Trophoblast cell (in vitro differentiated cells and primary cell): ENCODE measurements at places on chromosomes 1 and 21.

DNA sequence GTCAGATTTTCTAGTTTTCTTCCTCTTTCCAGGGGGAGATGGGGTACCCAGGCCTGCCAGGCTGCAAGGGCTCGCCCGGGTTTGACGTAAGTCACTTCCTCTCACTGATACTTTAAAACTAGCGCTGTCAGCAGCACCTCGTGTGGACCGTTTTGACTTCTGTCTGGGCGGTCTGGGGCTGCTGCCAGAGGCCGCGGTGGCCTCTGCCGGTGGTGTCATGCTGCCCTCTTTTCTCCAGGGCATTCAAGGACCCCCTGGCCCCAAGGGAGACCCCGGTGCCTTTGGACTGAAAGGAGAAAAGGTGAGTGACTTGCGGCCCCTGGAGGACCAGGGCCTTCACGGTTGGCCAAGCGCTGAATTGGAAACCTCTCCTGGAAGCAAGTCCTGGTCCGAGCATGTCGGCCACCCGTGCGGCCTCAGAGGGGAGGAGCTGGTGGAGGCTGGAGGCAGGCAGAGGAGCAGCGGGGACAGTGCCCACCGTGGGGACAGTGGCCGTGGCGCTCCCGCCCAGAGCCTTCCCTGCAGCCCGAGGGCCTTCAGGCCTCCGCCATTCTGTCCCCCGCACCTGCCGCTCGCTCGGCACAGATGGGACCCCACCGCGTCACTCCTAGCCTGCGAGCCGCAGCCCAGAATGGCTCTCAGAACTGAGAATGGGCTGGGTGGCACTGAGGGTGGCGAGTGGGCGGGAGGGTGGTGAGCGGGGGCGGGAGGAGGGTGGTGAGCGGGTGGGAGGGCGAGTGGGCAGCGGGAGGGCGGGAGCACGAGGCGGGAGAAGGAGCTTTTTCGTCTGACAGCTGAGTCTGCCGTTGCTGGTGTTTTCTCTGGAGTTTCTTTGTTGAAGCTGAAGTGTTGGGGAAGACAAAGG is 9.4 kb downstream of the COL6A1 start:
- no peak for DNase-seq

- no peak for DNase-seq
These were observed 434.6 kb downstream of the SMYD3 start for GRCh38 chr1:246072456-246072955.

DNA sequence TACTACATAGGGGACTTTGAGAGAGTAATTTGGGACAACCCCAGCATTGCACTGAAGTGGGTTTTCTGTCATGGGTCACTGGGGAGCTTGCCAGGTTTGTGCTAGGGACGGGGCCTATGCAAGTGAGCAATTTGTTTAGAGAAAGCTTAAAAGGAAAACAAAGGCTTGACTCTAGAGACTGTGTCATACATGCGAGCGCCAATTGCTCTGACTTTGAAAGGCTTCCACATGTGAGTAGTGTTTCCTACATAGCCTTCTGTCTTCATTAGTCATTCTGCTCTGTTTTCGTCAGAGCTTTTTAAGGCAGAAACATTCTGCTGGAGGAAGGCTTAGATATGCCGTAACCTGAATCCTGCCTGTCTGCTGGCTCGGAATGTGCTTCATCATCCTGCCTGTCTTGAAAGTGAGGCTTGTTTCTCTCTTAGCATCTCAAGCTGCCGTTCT is 28.4 kb downstream of the TRIM45 start:
- DNase-seq: peak; percentile 82

GRCh38 chr1:46948629-46949416 is 7.5 kb upstream of the CYP4A11 start:
- no peak for DNase-seq

DNA sequence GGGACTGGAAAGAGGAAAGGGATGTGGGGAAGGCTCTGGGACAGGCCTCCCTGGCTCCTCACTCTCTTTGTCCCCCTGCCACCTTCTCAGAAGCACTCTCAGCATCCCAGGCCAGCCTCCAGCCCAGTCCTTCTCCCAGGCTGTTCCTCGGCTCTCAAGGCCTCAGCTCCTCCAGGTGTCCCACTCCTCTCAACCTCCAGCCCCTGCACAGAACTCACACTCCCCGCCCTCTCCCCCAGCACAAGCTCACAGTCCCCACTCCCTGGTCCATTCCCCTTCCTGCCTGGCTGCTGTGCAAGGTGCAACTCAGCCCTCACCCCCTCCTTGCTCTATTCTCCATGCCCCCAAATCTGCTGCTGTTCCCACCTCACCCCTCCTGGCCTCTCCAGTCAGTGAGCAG is 185.0 kb downstream of the HIVEP3 start:
- no peak for DNase-seq

- no peak for DNase-seq
These were observed 106.3 kb upstream of the DMRTA2 start for GRCh38 chr1:50529510-50529909.

DNA sequence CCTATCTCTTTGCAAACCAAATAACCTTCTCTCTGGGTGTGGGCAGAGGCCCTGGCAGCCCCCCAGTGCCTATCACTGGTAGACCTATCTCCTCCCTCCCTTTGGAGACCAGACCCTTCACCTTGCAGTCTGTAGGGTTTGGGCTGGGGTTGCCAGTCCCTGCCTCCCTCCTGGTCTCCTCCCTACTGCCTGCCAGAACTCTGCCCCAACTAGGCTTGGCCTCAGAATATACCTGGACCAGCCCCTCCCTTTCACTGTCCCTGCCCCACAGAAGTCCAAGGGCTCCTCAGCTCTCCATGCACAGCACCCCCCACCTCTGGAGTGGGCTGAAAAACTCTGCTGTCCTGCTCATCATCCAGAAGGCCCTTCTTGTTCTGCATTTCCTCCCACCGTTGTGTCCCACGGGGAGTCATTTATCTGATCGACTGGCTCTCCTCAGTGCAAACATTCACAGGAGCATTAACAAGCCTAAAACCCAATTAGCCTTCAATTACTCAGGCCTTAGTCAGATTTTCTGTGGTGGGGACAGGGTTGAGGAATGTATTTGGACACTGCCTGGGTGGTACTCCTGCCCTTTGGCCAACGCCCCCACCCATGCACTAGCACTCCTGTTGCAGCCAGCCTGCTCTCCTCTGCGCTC is 27.7 kb upstream of the DMBX1 start:
- no peak for DNase-seq

GRCh38 chr1:11473491-11474034 is 5.4 kb upstream of the DISP3 start:
- no peak for DNase-seq

DNA sequence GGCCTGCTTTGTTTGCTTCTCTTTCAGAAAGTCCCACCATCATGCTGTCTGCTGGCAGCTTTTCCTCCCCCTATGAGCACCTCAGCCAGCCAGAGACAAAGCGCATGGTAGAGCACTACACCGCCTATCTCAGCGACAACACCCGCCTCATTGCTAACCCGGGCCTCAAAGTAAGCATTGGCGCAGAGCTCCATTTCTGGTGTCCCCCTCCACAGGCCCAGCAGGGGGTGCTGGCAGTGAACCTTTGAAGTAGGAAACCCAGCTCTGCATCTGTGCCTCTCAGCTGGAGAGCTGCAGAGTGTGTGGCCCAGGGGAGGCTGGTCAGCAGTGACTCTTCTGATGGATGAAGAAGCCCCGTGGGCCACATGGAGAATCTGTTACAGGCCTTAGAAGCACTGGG is 81.2 kb upstream of the RAVER2 start:
- no peak for DNase-seq

DNA sequence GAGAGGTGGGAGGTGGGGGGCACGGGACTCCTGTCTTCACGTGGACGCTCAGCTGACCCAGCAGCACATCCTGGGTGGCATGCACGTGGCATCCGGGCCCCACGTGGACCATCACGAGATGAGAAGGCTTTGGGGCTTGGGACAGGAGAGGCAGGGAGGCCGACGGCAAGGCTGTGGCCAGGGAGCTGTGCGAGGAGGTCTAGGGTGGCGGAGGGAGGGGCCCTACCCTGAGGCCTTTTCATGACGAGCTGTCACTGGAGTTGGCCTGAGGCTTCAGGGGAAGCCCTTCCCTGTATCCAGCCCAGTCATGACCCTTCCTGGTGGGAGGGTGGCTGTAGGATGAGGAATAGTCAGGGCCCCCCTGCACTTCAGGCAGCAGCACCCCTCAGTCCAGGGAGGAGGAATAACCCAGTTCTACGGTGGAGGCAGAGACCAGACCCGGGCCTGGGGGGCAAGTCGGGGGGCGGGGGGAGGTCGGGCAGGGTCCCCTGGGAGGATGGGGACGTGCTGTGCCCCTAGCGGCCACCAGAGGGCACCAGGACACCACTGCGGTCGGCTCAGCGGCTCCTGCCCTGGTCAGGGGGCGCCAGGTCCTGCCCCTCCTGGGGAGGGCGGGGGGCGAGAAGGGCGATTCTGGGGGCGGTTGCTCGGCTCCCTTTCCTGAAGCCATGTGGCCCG is 2.0 kb upstream of the PERM1 start:
- DNase-seq: no peak

- no peak for DNase-seq
These were observed 82.0 kb upstream of the JAK1 start for GRCh38 chr1:65048335-65048734.

- peak; percentile 50 for DNase-seq
These were observed 148.4 kb downstream of the TOMM20 start for GRCh38 chr1:234980291-234980644.

DNA sequence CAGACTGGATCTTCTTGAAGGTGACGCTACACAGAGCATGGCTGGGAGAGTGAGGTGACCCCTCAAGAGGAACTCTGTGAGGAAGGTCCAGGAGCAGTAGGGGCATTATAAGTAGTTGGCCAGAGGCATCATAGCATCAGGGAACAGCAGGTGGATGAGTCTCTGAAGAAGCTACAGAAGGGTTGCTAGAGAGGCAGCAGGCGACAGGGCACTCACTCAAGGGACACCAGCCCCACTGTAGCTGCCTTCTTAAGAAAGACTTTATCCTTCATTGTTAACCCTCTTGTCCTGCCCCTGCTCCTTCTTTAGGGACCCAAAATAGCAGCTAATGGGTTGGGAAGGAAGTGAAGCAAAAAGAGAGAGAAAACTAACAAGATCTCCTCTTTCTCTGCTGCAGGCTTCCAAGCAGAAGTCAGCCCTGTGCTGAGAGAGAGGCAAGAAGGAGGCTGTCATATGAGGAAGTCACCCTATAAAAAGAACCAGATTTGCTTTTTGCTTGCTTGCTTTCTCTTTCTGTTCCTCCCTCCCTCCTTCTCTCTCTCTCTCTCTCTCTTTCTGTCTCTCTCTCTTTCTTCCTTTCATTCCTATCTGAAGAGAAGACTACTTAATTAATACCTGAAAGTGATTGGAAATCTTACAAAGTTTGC is 7.7 kb upstream of the CD5L start:
- DNase-seq: no peak

GRCh38 chr1:5802606-5803005 is 189.6 kb downstream of the NPHP4 start:
- DNase-seq: no peak

DNA sequence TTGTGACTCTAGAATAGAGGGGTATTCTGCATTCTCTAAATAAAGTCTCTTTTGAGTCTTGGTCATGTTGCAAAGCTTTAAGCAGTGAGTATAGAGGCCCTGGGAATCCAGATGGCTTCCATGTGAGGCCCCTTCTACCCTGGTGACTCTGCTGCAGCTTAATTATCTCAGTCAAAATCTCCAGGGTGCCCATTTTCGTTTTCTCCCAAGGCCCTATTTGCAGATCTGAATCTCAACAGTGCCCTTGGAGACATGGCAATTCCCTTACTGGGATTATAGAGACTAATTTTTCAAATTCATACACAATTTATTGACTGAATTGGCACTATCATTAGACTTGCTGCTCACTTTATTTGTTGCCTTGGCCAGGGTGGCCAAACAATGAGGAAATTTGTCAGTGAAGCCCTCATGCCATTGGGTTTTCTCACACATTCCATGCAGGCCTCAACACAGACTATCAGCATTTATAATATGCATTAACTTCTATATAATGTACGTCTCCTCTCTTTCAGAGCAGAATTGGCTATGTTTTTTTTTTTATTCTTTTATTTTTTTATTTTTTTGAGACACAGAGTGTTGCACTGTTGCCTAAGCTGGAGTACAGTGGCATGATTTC is 35.1 kb downstream of the PROX1 start:
- DNase-seq: peak; percentile 57

GRCh38 chr1:158076441-158076840 is 83.0 kb downstream of the KIRREL1 start:
- DNase-seq: no peak

DNA sequence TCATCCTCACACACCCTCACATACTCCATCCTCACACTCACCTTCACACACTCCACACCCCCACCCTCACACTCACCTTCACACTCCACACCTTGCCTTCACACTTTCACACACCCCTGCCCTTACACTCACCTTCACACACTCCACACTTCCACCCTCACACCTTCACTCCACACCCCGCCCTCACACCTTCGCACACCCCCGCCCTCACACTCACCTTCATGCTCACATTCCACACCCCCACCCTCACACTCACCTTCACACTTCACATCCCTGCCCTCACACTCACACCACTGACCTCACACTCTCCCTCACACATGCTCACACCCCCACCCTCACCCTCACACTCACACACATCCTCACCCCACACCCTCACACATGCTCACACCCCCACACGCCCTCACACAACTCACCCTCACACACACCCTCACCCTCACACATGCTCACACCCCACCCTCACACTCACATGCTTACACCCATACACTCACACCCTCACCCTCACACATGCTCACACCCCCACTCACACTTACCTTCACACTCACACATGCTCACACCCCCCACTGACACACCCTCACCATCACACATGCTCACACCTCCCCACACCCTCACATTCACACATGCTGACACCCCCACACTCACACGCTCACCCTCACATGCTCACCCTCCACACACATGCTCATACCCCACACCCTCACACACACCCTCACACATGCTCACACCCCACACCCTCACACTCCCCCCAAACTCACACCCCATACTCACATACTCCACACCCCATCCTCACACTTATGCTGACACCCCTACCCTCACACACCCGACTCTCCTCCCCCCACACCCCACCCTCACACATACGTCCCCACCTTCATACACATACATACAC is 44.5 kb upstream of the EDN2 start:
- no peak for DNase-seq

DNA sequence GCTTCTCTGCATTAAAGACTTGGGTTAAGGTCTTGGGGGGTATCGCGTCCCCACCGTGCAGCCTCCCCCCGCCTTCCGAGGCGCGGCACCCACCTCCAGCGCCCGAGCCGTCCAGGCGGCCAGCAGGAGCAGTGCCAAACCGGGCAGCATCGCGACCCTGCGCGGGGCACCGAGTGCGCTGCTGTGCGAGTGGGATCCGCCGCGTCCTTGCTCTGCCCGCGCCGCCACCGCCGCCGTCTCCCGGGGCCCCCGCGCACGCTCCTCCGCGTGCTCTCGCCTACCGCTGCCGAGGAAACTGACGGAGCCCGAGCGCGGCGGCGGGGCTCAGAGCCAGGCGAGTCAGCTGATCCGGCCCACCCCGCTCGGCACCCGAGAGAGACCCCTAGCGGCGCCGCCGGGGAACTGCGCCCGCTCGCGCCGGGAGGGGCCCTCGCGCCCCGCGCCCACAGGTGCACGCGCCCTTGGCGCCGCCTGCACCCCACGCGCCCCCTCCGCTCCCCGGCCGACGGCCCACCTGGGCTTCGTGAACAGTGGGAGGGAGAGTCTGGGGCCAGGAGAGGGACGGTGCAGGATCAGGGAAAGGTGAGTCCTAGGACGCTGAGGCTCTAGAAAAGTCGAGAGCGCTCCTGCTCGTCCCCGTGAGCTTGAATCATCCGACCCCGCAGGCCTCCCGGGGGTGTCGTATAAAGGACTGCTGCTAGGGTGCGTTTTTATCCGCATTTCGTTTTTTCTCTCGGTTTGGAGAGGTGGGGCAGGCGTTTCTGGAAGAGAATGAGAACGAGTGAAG is at the start of gene APP:
Gene APP (minus strand): TSS at position 300 of the 787 bp plus-strand sequence. CDS start 150 bp downstream, at position 150.
- peak; percentile 67 for DNase-seq
